Muscle of arm (tissue), 14 donors: ENCODE measurements at places on chromosomes 2 and 18.

GRCh38 chr18:3451989-3452749 lies 2.2 kb downstream of the TGIF1 start:
- DNase-seq: peak; percentile 65

DNA sequence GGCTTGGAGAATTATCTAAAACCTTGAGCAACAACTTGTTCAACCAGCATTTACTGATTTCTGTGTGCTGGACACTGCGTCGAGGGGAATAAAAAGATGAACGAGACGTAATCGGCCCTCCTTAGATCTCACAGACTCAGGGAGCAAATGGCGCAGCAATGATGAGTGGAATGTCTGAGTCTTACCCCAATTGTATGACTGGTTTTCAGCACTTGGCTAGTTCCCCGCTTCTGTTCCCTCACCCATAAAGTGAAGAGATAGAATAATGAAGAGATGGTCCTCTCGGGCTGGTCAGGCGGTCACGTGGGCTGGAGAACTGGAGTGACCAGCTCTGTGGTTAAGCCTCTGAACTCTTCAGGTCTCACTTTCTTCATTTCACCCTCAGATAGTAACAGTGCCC lies 17.3 kb upstream of the GATA6 start:
- no peak for DNase-seq

DNA sequence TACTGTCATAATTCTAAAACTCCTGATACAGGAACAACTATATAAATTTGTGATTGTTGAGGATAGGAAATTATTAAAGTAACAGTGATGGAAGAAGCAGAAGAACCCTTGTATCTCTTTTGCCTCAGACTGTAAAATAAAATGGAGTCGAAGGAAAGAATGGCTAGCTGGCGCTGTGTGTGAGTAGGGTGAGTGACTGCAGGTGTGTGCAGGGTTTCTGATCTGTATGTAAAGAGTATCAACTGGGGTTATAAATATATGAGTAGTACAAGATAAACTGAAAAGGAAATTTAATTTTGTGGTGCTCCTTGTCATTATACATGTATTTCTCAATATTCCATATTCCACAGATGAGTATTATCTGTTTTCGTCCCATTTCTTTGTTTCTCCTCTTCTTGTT lies 15.2 kb downstream of the POLI start:
- DNase-seq: no peak

DNA sequence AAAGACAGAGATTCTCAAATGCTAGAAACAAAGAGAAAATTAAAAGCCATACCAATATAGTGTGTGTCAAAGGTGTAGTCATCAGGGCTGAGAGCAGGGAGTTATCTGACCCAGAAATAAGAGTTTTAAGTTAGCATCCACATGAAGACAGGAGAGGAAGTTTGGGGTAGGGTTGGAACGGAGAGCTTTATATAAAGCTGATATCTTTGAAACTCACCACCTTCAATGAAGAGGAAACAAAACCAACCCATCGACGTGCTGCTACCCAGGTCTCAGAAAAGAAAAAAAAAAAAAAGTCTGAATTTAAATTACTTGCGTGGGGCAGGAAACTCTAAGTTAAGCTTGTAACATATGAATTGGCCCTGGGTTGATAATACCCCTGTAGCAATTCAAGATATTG lies 42.4 kb downstream of the ARL4C start:
- no peak for DNase-seq

- no peak for DNase-seq
These were observed 302.4 kb downstream of the LRRTM1 start for GRCh38 chr2:80002112-80002511.

DNA sequence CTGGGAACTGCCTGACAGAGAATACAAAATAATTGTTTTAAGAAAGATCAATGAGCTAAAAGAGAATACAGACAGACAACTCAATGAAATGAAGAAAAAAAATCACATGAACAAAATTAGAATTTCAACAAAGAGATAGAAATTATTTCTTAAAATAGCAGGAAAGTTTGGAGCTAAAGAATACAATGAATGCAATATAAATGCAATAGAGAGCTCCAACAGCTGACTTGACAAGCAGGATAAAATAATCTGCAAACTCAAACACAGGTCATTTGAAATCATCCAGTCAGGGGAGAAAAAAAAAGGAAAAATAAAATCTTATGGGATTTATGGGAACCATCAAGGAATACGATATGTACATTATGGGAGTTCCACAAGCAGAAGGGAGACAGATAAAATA lies 902.7 kb upstream of the ZEB2 start:
- no peak for DNase-seq

GRCh38 chr2:217845301-217845700 lies 157.5 kb downstream of the TNS1 start:
- DNase-seq: no peak
